Urinary bladder (tissue), 4 donors: ENCODE measurements at places on chromosomes 3 and 15. TPM values are rescaled to one million over a fixed set of nuclear protein-coding genes. Genes with fewer than 3 reads are reported as not detected.

The CCDC80 gene
- 128 TPM for total RNA-seq

The GPR62 gene
- total RNA-seq = not detected

The SPRED1 gene
- 94.4 TPM for total RNA-seq

The ARPIN gene
- total RNA-seq = 18.9 TPM

The CD200R1L gene
- not detected for total RNA-seq

The TMEM43 gene
- total RNA-seq = 84.1 TPM

The LRRC2 gene
- total RNA-seq = 4.3 TPM

The KLHL40 gene
- 3.5 TPM for total RNA-seq

The P3H2 gene
- total RNA-seq = 12.7 TPM

The PTH1R gene
- total RNA-seq = 11.5 TPM

The CLDN16 gene
- total RNA-seq = 0.37 TPM

The B3GALNT1 gene
- 37.5 TPM for total RNA-seq

The DPPA2 gene
- total RNA-seq = not detected

The GMNC gene
- total RNA-seq = 0.26 TPM

The BDH1 gene
- total RNA-seq = 6.9 TPM

The PP2D1 gene
- total RNA-seq = not detected

The SHC4 gene
- 8.8 TPM for total RNA-seq

The ADPRH gene
- total RNA-seq = 3.0 TPM

The UCN2 gene
- 0.69 TPM for total RNA-seq

The OR5K1 gene
- total RNA-seq = not detected

The LDHAL6B gene
- not detected for total RNA-seq

The SNX22 gene
- total RNA-seq = 0.42 TPM

The C3orf70 gene
- total RNA-seq = 29.9 TPM

The TBC1D23 gene
- total RNA-seq = 104 TPM

The STAB1 gene
- total RNA-seq = 73.5 TPM

The SAXO2 gene
- total RNA-seq = 4.7 TPM

The CD200R1 gene
- total RNA-seq = 7.5 TPM

The ALAS1 gene
- total RNA-seq = 24.1 TPM

The RAB5A gene
- 104 TPM for total RNA-seq

The HACL1 gene
- 30.3 TPM for total RNA-seq

The SKOR1 gene
- total RNA-seq = 0.21 TPM

The ZNF385D gene
- total RNA-seq = 46.2 TPM

The SYNPR gene
- 0.95 TPM for total RNA-seq

The SCG3 gene
- total RNA-seq = 1.9 TPM

The MUSTN1 gene
- total RNA-seq = 2.9 TPM

The SEMA5B gene
- total RNA-seq = 10.8 TPM

The ACP3 gene
- total RNA-seq = 3.2 TPM

The DNASE1L3 gene
- total RNA-seq = 3.5 TPM

The USP13 gene
- total RNA-seq = 12.1 TPM

The SPTBN5 gene
- 1.7 TPM for total RNA-seq

The AMT gene
- 6.7 TPM for total RNA-seq

The ITIH3 gene
- 1.4 TPM for total RNA-seq

The RYR3 gene
- 10.5 TPM for total RNA-seq
